ENCODE measurements at places on chromosomes 11 and 22. TPM values are rescaled to one million over a fixed set of nuclear protein-coding genes. Genes with fewer than 3 reads are reported as not detected.

- DNase-seq: no peak
Measured at GRCh38 chr11:83241291-83241946, 44.7 kb downstream of the CCDC90B start.

GRCh38 chr11:62497132-62497801 lies 49.3 kb downstream of the AHNAK start:
- no peak for DNase-seq

DNA sequence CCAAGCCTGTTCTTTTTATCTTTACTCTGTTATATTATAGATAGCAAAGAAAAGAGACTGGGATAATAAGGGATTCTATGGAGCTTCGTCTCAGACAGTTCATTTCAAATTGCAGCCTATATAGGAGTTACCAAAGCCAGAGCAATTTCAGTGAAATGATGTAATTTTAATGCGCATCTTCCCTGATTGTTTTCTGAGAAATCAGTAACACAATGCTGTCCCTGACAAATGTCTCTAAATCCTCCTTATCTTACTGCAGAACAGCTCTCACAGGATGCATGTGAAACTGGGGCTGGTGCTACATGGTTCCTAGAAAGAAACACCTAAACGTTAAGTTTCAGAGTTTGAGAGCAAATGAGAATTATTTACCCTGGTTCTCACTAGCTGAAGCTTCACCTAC lies 467.9 kb upstream of the ANO3 start:
- no peak for DNase-seq

Gene CYB5R2
- 0.76 TPM for polyA plus RNA-seq

DNA sequence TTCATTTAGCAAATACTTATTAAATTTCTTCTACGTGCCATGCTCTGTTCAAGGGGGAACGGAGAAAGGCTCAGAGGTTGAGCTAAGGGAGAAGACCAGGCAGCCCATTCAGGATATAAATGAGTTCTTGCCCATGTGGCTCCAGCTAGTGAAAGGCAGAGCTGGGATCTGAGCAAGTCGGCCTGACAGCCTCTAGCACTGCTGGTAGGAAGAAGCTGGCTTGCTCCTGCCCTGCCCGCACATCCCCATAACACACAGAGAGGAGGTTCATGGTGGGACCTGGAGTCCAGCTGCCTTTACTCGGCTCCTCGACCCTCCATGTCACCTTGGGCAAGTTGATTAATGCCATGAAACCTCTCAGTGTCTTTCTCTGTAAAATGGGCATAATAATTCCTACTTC lies 2.0 kb downstream of the SLC15A3 start:
- DNase-seq: no peak

DNA sequence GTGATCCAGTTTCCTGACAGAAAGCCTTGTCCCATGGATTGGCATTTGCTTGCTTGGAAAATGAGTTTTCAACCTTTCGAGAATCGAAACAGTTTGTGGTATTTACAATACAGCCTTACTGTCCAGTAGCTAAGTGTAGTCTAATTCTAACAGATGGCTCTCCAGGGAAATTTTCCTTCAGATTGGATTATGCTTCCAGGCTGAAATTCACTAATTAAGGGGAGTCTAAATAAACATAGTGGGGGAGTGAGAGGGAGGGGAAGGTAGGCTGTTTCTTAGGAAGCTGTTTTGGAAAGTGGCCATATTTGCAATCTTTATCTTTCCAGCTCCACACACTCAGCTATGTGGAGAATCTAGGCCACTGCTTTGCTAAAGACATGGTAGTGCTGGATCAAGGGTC lies 81.3 kb downstream of the SYT9 start:
- DNase-seq: no peak

Gene MS4A4E
- 0.05 TPM for polyA plus RNA-seq

DNA sequence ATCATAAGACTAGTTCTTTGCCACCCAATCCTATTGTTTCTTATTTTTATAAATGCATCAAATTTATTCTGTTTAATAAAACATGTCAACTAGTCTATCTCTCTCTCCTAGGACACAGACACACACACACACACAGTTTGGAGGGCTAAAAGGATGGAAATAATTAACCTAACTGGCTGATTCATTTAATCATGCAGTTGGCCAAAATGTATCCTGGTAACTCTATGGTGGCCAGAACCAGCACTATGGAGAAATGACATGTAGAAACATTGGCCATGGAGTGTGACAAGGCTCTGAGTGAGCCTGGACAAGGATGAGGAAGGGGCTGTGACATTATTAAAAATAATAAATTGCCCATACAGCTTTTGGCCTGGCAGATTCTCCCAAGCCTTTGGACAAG lies 64.1 kb downstream of the CLPB start:
- no peak for DNase-seq

Gene NAALADL1
- polyA plus RNA-seq: 1.6 TPM

Gene RTL10
- polyA plus RNA-seq: 6.3 TPM

- no peak for DNase-seq
Measured at GRCh38 chr11:67649634-67650510, 658 bp downstream of the ACY3 start.

All from psoas muscle (tissue), 8 donors.